Mucosa of descending colon (tissue), 3 donors: ENCODE measurements at places on chromosomes 1 and 21. TPM values are rescaled to one million over a fixed set of nuclear protein-coding genes. Genes with fewer than 3 reads are reported as not detected.

DNA sequence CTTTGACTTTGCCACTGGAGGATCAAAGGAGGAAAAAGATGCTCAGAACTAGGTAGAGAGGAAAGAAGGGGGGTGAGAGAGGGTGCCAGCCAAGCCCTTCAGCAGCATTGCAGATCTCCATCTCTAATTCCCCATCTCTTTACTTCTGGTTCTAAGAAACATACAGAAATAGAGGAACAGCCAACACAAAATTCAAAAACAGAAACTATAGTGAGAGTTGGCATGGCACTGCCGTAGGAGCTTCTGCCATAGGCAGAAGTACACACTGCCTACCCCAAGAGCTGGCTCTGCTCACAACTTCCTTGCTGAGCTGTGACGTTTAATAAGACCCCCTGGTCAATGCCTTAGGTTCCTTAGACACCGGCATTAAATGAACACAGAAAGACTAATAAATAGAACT is 26.6 kb upstream of the RPF1 start:
- DNase-seq: no peak

DNA sequence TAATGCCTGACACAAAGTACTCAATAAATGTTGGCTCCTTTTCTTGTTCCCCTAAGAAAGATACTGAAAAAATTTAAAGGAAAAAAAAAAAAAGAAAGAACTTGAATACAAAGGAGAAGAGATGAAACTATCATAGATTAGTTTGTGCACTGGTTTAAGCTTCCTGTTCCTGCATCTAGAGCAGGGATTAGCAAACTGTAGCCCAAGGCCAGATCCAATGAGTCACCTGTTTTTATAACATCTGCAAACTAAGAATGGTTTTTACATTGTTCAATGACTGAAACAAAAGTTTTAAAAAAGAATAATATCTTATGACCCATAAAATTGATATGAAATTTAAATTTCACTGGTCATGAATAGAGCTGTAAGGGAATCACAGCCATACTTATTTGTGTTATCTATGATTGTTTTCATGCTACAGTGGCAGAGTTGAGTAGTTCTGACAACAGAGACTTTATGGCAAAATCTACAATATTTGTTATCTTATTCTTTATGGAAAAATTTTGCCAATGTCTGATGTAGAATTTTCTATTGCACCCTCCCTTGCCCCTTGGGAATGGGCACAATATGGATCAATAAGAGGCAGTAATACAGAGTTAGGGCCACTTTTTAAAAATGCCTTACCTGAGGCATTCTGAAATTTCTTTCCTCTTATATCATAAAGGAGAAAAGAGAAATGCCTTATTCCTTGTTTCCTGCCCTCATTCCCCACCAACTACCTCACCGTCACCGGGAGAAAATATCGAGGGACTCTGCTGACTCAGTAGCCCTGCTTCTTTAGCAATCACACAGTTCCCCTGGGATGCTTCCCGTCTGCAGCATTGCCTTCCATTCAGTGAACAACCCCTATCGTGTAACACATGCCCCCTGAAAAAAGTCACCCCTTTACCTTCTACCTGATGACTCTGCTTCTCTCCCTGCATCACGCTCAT is 50.6 kb downstream of the WDR64 start:
- no peak for DNase-seq

DNA sequence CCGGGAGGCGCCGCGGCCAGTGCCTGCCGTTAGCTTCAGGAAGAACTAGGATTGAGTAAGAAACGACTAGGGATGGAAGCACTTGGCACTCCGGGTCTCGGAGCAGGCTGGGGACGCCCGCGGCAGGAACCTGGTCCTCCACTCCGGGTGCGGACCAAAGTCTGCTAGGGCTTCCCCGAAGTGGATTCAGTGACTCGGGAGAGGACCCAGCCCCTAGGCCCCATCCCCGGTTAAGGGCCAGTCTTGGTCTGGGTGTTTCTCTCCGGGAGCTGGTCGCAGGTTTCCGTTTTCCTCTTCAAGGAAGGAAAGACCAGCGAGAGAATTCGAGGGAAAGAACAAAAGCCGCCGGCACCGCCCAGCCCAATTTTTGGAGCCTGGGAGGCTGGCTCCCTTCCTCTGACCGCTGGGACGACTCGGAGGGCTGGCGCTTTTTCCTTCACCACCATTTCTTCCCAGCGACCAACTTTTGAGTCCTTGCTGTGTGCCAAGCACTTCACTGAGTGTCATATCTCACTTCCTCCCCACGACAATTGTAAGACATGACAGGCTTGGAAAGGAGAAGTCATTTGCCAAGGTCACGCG is 16.8 kb upstream of the STMN1 start:
- DNase-seq: no peak

- DNase-seq: no peak
Observed at GRCh38 chr1:219143735-219144134, 29.9 kb upstream of the LYPLAL1 start.

DNA sequence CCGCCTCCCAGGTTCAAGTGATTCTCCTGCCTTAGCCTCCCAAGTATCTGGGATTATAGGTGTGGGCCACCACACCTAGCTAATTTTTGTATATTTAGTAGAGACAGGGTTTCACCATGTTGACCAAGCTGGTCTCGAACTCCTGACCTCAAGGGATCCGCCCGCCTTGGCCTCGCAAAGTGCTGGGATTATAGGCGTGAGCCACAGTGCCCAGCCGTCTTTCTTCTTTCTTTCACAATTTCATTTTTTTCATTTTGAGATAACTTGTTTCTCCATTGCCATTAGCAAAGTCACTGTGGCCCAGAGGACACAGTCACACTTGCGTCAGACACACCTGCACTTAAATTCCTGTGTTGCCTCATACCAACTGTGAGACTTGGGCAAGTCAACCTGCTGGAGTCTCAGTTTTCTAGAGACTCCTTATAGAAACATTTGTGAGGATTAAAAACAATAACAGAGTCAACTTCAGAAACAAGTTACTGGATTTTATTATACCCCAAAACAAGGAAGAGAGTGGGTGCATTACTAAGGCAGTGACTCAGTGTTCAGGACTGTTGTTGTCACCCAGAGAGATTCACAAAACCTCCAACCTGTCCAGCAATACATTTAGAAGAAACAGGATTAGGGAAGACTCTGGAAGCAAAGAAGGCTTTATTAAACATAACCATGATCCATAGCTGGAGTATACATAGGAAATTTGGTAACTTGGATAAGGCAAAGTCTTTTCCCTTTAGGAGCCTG is 2.6 kb downstream of the TEDDM1 start:
- DNase-seq: peak; percentile 43

DNA sequence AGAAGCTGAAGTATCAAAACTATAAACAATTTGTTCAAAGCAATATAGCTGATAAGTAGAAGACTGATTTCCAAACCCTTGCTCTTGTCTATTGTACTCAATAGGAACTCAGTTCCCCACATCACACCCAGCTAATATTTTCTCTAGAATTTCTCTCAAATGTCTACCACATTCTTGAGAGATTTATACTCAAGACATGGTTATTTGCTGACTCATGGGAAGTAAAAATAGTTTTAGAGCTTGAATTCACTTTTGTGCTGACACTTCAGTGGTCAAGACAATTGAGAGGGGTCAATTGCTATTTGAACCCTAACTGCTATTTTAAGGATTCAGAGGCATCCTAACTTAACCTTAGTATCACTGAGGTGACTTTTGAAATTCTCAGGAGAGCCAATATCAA is 99.0 kb downstream of the TNNI3K start:
- DNase-seq: no peak

- DNase-seq: no peak
Observed at GRCh38 chr1:92210701-92211100, 7.0 kb upstream of the C1orf146 start.

DNA sequence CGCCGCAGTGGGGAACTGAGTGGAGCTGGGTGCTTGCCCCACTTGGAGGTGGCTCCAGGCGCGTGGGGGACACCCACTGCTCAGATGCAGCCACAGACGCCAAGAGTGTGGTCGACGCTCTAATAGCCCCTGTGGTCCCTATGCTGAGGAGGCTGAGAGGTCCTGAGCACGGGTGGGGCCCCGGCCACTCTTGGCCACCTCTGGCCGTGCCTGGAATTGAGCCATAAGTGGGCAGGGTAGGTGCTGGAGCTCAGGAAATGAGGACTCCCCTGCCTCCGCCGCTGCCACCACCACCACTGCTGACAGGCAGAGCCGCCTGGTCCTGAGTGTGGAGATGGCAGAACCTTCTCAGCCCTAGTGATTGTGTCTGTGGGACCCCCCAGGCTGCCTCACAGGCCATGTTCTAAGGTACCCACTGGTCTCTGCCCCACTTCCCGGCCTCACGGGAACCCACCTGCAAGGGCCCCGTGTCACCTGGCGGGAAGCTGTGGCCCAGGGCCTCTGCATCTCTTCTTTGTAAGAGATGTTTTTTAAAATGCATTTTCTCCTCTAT is 34.6 kb upstream of the DIP2A start:
- DNase-seq: no peak

- DNase-seq: no peak
Observed at GRCh38 chr1:112092656-112093371, 103.3 kb upstream of the KCND3 start.

DNA sequence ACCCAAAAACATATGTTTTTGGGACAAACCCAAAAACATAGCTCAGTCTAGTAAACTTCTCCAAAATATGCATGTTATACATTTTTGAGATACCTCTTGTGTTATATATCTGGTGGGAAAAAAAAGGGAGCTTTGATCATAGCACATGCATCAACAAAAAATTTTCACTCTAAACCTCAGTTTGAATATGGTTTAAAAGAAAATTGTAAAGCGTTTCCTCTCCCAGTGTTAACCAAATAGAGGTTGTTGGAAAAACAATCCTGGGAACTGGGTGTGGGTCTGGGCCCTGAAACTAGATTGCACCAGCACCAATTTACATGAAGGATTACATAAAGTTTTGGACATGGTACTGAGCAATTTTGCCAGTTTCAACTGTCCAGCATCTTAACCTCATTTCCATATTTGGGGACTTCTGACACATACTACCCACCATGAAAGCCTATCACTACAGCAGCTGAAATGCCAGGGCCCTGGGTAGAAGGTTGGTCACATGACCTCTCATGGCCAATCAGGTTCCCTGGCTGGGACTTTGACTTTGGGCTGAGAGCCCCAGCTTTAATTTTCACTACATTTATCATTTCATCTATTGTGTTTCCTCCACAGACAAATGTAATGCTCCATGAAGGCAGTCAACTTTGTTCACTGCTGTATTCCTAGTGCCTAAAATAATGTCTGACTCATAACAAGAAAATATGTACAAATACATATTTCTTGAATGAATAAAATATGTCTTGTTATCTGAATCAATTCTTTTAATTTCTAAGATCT is 150.7 kb downstream of the SETD4 start:
- DNase-seq: no peak

DNA sequence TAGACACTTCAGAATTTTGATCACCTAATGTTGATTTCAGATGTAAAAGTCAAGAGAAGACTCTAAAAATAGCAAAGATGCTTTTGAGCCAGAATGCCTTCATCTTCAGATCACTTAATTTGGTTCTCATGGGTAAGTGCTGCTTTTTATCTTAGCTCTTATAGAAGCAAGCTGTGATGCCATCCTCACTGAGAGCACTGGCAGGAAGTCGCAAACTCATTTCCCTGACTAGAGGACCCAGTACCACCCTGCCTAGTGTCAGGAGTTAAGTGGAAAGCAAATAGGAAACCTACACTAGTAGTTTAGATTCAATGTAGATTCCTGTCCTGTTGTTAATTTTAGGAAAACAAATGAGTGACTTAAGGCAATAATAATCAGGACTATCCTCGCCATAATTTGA is 12.1 kb downstream of the IFNAR2 start:
- DNase-seq: no peak

GRCh38 chr1:153774780-153775457 is at the start of gene SLC27A3:
TSS of gene SLC27A3 (plus strand) at chr1:153775407. CDS start at chr1:153775498, 91 bp downstream.
- DNase-seq: peak; percentile 71

DNA sequence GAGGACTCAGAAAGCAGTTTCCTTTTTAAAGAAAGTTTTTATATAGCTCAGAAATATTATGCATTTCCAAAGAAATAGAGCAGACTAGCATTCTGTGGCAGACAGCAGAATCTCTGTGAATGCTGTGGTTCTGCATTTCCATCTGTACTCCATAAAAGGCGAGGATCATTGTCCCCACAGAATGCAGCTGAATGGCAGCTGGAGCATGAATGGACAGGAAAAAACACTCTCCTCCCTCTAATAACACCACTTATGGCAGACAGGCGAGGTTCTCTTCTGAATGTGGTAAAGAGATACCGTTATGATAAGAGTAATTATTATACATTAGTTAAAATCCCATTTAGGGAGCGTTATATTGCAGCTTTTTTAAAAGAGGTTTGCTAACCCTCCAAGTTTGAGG is 81.4 kb upstream of the WLS start:
- DNase-seq: no peak

GRCh38 chr21:36247316-36248010 is 72.5 kb upstream of the MORC3 start:
- DNase-seq: no peak

GRCh38 chr1:61851849-61852669 is 109.8 kb downstream of the PATJ start:
- DNase-seq: no peak

Gene SPATA46
- total RNA-seq: not detected

Gene GPR153
- total RNA-seq: 20.4 TPM

Gene URB1
- total RNA-seq: 8.7 TPM

Gene BLACAT1
- 0.14 TPM for total RNA-seq

Gene FCN3
- 0.79 TPM for total RNA-seq
